Activated B cell treated with CpG ODN at 0.5 μM for 24 hours (primary cell): ENCODE measurements at places on chromosomes 2 and 18.

DNA sequence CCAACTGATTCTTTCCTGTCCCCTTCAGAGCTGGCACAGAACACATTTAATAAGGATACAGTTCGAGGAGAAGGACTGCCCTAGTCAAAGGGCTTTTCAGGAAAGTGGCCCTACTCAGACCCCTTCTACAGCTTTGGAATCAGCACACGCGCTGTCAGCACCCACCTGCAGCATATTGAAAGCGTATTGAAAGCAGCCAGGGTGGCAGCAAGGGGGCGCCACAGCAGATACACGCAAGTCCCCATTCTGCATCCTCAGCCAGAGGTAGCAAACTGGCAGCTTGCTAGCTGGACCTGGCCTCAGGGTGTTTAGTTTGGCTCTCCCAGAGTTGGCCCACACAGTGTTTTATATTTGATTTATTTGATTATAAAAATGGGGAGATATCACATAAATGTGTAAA is 101.0 kb upstream of the NT5C1B start:
- DNase-seq: no peak

DNA sequence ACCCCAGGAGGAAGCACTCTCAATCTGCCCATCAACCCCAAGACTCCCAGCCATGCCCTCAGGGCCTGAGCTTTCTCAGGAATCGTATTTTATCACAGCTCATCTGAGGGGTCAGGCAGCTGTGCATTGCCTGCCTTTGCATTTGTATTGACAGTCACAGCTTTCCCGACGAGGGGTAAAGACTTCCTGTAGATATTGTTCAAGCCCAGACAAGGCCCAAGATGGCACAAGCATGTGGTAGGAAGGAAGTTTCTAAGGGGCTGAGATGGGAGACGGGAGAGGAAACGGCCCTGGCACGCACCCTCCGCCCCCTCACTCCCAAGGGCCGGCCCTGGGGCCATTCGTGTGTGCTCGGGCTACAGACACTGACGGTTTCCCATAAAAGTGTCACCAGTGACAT is 34.2 kb upstream of the PRLH start:
- no peak for DNase-seq

GRCh38 chr18:66344227-66344626 is 259.7 kb downstream of the CDH19 start:
- no peak for DNase-seq

DNA sequence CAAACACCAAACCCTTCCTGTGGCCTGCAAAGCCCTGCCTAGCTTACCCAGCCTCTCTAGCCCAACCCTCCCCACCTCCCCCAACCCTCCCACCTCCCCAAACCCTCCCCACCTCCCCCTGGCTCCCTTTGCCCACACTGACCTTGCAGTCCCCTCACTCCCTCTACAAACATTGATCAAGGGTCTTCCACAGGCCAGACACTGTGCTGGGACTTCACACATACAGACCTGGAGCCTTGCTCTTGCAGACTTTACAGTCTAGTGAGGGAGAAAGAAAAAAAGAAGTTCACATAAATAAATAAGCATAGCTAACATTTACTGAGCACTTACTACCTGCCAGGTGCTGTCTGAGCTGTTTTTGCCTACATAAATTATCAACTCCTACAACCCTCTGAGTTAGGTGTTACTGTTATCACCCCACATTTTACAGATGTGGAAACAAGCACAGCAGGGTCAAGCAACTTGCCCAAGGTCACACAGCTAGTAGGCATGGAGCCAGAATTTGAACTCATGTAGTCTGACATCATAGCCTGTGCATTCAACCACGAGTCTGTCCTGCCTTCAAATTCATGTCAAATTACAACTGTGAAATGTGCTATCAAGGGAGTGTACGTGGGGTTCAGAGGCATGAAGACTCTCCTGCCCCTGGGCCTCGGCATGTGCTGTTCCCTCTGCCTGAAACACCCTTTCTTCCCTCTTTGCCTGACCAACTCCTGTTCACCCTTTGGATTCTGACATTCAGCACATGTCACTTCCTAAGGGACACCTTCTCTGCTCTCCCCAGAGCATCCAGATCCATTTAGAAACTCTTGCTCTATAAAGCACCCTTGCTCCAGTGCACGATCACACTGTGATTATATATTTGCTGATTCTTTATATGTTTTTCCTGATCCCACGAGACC is 209.9 kb downstream of the TNS1 start:
- no peak for DNase-seq
